Activated effector memory CD4-positive, alpha-beta T cell treated with anti-CD3 and anti-CD28 coated beads, Interleukin-2, amount 50 U/mL, for 16 hours (primary cell): ENCODE measurements at places on chromosomes 12 and 14.

GRCh38 chr12:31317471-31318395 lies 8.2 kb downstream of the SINHCAF start:
- no peak for DNase-seq

- DNase-seq, result no peak
Observed at GRCh38 chr14:100693877-100694578, 32.7 kb upstream of the DLK1 start.

DNA sequence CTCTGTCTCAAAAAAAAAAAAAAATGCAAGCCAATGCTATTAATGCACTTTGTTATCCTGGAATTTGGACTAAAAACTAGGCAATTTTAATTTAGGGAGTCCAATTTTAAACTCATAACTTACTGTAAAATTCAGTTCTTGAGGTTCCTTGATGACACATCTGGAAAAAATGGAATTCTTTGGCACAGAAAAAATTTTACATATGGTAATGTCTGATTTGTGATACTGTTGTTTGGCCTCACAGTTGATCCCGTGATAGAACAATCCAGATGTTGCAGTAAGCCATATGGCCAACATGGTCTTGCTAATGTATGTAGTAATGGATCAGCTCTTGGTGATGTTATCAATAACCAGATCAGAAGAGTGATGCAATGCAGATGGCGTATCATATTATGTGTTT lies 1089.8 kb downstream of the FLRT2 start:
- DNase-seq, result no peak

DNA sequence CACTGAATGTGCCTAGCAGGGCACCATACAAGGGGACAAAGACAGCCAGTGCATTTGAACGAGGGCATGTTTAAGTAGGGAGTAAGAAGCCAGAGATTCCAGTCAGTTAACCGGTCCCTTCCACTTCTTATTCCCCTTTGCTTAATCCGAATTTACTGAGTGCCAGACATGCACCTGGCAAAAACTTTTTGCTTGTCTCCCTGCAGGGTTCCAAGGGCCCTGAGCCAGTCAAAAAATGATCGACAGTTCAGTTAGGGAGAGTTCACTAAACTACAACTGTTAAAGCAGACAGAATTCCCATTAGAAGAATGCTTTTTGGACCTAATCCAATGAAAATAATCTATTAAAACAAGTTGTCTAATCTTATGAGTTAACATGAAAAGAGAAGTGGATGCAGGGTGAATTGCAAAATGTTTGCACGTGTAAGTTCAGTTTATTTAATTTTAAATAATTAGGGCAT lies 193.8 kb downstream of the TMTC2 start:
- no peak for DNase-seq

GRCh38 chr14:90641615-90642243 lies 174.5 kb downstream of the TTC7B start:
- DNase-seq, result no peak
